ENCODE measurements at places on chromosomes 5 and 9. TPM values are rescaled to one million over a fixed set of nuclear protein-coding genes. Genes with fewer than 3 reads are reported as not detected.
A peak's percentile ranks its signal among the peaks of the same experiment; 100 is the strongest.

The TSSK1B gene
- not detected for polyA plus RNA-seq

DNA sequence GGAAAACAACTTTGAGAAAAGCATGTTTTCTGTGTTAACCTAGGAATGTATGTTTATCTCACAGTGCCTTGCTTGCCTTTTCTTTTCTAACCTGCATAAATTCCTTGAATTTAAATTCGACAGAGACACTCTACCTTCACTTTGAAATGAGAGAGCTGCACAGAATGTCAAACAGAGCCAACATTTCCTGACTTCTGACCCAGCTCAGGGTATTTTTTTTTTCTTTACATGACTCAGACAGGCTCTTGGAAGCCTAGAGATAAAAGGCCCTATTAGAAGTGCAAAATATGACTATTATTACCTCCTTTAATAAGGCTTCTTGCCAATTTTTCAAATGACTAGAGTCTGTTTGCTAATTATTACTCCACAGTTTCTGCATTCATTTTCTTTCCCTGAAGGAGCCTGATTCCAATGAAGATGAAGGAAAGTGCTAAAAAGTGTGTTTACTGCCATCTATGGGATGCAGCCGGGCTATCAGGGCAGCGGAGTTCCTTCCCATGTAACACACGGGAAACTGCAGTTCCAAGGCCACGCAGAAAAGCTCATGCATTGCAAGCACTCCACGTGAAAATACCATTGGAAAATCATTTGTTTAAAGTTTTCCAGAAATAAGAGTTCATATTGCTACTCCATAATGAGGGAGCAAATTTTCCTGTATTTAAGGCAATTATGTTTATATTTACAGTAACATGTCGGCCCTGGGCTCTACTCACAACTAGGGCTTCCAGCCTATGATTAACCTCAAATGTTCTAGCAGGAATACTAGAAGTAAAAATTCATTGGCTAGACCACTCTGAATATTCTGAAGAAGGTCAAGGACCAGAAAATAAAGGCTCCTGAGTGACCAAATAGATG, 485.6 kb downstream of the ZSWIM6 start:
- H3K27me3 ChIP-seq = peaks cover 5% of the 10 kb centered on the region
- H3K4me3 ChIP-seq = no peak overlapping the region

DNA sequence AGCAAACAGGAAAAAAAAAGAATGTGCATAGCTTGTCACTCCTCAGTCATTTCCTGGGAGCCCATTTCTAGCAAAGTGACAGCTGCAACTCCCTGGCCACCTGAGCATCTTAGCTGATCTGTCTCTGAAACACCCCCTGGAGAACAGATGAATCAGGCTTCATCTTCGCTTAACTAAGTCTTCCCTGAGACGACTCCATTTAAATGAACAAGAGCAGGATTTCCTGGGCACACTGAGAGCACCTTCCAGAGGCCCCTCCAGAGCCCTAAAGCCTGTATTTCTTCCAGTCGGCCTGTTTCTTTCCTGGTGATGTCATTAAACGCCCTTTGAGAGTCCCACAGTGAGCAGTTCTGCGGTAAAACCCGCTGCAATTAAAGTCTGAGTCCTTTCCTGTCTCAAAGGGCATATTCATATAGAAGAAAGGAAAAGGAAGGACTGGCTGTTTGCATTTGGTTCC, 13.9 kb downstream of the TGFBI start:
- peaks cover 9% of the 10 kb centered on the region for H3K4me1 ChIP-seq
- H3K36me3 ChIP-seq = peaks cover 2% of the 10 kb centered on the region
- DNase-seq = no peak
- no peak overlapping the region for H3K27ac ChIP-seq
- H3K27me3 ChIP-seq = no peaks in the 10 kb centered on the region

DNA sequence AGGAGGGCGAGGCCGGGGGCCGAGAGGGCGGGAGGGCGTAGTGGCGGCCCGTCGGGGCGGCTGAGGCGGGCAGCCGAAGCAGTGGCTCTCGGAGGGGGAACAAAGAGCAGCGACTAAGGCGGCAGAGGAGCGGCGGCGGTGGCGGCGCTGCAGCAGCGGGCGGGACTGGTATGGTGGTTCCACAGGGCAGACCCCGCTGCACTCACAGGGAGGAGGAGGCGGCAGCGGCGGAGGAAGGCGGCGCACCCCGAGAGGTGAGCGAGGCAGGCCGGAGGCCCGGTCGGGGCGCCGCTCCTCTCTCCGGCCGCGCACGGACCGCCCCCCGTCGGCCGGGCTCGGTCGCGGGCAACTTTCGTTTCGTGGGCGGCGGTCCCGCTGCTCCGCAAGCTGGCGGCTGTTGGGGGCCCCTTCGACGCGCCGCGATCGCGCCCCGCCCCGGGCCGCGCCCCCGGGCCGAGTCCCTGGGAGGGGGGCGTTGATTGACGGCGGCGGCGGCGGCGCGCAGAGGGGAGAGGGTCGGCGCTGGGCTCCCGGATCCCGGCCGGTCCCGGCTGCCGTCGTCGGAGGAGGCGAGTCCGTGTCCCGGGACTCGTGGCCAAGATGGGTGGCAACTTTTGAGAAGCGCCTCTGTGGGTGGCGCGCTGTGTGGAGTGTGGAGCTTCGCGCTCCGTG, 467 bp downstream of the CNOT6 start:
- peaks cover 40% of the 10 kb centered on the region for H3K4me1 ChIP-seq
- peak overlapping the region; percentile 97 for H3K4me3 ChIP-seq
- H3K27me3 ChIP-seq = no peaks in the 10 kb centered on the region
- H3K27ac ChIP-seq = peak overlapping the region; percentile 97
- DNase-seq = peak; percentile 42

DNA sequence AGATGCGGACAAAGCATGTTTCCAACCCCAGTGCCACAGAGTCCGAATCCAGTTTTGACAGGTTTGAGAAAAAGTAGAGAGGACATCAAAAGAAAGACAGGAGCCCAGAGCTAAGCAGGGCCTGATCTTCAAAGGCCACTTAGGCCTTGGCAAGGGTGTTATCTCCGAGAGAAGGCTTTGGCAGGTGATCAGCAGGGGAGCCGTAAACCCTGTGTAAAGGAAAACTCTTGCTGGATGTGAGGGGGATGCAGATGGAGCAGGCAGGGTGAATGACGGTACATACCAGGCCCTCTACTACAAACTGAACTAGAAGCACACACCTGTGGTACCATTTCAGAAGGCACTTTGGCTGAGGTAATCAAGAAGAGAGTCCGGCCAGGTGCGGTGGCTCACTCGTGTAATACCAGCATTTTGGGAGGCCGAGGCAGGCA, 1.4 kb upstream of the HNRNPH1 start:
- H3K27me3 ChIP-seq = no peaks in the 10 kb centered on the region
- H3K4me1 ChIP-seq = peaks cover 38% of the 10 kb centered on the region
- peak overlapping the region; percentile 99 for H3K4me3 ChIP-seq
- H3K27ac ChIP-seq = peak overlapping the region; percentile 100
- H3K36me3 ChIP-seq = peaks cover 22% of the 10 kb centered on the region

- no peak for DNase-seq
- H3K36me3 ChIP-seq = peaks cover 4% of the 10 kb centered on the region
- H3K4me1 ChIP-seq = peaks cover 1% of the 10 kb centered on the region
- no peaks in the 10 kb centered on the region for H3K27me3 ChIP-seq
Measured at GRCh38 chr5:40479939-40480338, 199.8 kb upstream of the PTGER4 start.

DNA sequence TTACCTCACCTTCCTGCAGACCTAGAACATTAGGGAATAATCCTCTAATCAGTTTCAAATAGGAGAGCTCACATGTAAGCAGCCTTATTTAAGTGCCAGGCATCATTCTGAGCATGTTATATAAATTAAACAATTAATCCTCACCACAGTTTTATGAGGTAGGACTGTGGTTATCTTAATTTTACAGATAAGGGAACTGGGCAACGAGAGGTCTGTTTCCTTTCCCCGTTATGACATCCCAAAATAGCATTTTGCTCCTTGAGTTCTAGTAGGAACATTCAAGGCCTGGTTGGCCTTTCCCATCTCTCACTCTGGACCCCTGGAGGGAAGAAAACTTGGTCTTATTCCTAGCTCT, 19.1 kb upstream of the IFNB1 start:
- no peaks in the 10 kb centered on the region for H3K36me3 ChIP-seq
- peak overlapping the region; percentile 86 for H3K27ac ChIP-seq
- peaks cover 28% of the 10 kb centered on the region for H3K4me1 ChIP-seq
- peak overlapping the region; percentile 55 for H3K4me3 ChIP-seq
- no peaks in the 10 kb centered on the region for H3K27me3 ChIP-seq
- no peak for DNase-seq

GRCh38 chr5:171474230-171474813, 54.9 kb downstream of the FGF18 start:
- no peak overlapping the region for H3K4me3 ChIP-seq
- H3K27me3 ChIP-seq = peaks cover 1% of the 10 kb centered on the region
- H3K27ac ChIP-seq = no peak overlapping the region
- peaks cover 5% of the 10 kb centered on the region for H3K4me1 ChIP-seq
